Right ventricle myocardium superior (tissue), 1 donor: ENCODE measurements at places on chromosomes 4 and X. TPM values are rescaled to one million over a fixed set of nuclear protein-coding genes. Genes with fewer than 3 reads are reported as not detected.

RNF150 gene
- 53.3 TPM for total RNA-seq

SHROOM2 gene
- 0.70 TPM for total RNA-seq

CT45A1 gene
- total RNA-seq: not detected

MAGEA2 gene
- not detected for total RNA-seq

FGFR3 gene
- 2.9 TPM for total RNA-seq

MAOA gene
- 116 TPM for total RNA-seq

HTRA3 gene
- total RNA-seq: 123 TPM

FDCSP gene
- total RNA-seq: not detected

SYP gene
- total RNA-seq: 1.6 TPM

TSPAN7 gene
- total RNA-seq: 26.6 TPM

SH2D1A gene
- not detected for total RNA-seq

TRMT10A gene
- 4.5 TPM for total RNA-seq

TTC29 gene
- total RNA-seq: not detected

GYPE gene
- total RNA-seq: 0.19 TPM

APEX2 gene
- 7.0 TPM for total RNA-seq

GUCY1A1 gene
- total RNA-seq: 82.5 TPM

ARMCX1 gene
- total RNA-seq: 29.8 TPM

PPA2 gene
- 93.1 TPM for total RNA-seq

MAGEA9B gene
- not detected for total RNA-seq

TXK gene
- total RNA-seq: 0.43 TPM

PAGE4 gene
- total RNA-seq: not detected

PRR32 gene
- total RNA-seq: 0.30 TPM

MSANTD1 gene
- 0.54 TPM for total RNA-seq

TEX13B gene
- total RNA-seq: not detected

OCRL gene
- total RNA-seq: 9.4 TPM
